Globus pallidus (tissue), 1 donor: ENCODE measurements at places on chromosomes 4 and X.

GRCh38 chr4:121685257-121685656, 11.5 kb downstream of the ANXA5 start:
- no peak for DNase-seq

GRCh38 chrX:11664211-11665167, 1.2 kb downstream of the ARHGAP6 start:
- DNase-seq, result no peak

GRCh38 chr4:52566136-52567031, 92.7 kb downstream of the USP46 start:
- no peak for DNase-seq

- DNase-seq, result no peak
These were observed 253.2 kb upstream of the CENPE start for GRCh38 chr4:103451341-103451740.

- DNase-seq, result no peak
These were observed 181.7 kb downstream of the GABRB1 start for GRCh38 chr4:47213106-47213505.

DNA sequence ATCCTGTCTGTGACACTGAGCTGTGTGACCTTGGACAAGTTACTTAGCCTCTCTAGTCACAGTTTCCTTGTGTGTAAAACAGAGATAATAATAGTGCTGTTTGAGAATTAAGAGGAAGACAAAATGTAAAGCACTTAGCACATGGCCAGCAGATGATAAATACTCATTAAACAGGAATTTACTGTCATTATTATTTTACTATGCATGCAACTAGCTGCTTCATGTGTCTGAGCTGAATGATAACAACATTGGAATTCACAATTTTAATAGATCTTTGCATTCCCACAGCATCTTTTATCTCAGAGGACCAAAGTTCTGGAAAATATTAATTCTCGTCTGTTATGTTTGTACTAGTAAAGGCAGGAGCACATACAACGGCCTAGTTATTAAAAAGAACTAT, 79.2 kb upstream of the TET2 start:
- DNase-seq, result no peak

- no peak for DNase-seq
These were observed 359.2 kb downstream of the CCSER1 start for GRCh38 chr4:90486346-90486745.

GRCh38 chrX:68821616-68822015, 7.2 kb upstream of the EFNB1 start:
- no peak for DNase-seq
